ENCODE measurements at places on chromosomes 5 and 9.

DNA sequence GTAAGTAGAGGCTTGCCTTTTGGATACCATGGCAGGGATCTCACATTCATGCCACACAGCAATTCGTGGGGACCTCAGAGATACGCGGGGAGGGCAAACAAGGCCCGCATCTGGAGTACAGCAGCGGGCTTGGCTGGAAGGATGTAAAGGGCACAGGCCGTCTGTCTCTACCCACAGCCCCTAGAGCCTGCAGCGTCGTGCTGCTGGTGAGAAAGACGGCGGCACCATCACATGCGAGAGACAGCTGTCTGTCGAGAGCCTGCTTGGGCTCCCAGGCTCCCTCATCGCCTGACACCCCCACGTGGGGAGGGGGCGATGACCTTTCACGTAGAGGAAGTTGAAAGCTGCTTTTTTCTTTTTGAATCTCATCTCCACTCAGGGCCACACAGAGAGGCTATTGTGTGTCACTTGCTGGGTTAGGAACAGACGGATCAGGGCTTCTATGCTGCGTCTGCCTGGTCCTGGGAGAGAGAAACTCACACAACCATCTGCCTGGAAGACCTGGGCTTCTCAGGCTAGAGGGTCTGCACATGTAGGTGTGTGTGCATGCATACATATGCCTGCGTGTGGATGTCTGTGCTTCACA is 134.6 kb upstream of the PPP1R26 start:
- no peak for DNase-seq

DNA sequence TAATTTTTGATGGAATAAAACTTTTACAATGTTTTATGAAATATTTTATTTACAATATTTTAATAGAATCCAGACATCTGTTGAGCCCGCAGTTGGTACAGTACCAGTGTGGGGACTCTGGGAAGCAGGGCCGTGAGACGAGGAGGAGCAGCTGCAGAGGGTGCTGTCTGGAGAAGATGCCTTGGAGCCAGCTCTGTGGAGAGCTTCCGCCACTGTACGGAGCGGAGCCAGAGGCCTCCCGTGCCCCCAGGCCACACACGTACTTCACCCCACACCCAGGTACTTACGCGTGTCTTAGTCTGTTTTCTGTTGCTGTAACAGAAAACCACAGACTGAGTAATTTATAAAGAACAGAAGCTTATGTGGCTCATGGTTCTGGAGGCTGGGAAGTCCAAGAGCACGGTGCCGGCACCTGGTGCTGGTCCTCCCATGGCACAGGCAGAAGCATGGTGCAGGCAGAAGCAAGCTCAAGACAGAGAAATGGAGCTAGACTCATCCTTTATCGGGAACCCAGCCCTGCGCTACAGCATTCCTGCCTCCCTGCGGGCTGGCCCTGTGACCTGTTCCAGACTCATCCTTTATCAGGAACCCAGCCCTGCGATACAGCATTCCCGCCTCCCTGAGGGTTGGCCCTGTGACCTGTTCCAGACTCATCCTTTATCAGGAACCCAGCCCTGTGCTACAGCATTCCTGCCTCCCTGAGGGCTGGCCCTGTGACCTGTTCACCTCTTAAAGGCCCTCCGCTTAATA is 23.3 kb downstream of the CEP72 start:
- DNase-seq = no peak

DNA sequence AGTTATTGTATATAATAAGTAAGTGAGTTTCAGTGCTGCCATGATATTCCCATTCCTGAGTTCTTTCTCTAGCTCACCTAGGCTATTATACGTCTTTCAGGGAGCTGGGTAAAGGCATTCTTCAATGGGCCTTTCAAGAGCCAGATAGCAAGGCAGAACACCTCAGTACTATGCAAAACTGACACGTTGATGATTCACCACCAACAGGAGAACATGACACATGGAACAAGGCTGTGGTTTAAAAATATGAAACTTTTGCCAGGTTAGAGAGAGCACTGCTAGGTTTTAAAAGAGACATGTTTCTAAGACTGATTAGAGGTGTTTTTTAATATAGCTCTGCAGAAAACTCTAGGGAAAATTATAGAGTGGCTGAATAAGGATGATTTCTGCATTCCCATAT is 95.9 kb downstream of the UGCG start:
- DNase-seq = peak; percentile 88

- no peak for DNase-seq
Observed at GRCh38 chr9:120904061-120904977, 22.3 kb downstream of the TRAF1 start.

DNA sequence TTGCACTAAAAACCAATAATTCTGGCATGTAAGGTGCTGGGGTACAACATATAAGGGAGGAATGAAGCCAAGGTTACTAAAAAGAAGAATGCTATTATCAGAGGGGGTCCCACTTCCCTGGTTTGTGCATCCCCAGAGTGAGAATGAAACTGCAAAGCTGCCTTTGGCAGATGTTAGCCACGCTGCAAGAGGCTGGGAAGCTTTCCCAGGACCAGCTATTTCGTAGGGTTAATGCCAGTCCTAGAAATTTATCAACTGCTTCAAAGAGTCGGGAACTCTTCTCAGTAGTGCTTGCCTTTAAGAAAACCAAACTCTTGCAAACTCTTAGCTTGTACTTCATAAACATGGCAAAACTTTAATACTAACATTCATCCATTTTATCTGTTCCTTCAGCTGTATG is 87.5 kb upstream of the NR5A1 start:
- DNase-seq = no peak

DNA sequence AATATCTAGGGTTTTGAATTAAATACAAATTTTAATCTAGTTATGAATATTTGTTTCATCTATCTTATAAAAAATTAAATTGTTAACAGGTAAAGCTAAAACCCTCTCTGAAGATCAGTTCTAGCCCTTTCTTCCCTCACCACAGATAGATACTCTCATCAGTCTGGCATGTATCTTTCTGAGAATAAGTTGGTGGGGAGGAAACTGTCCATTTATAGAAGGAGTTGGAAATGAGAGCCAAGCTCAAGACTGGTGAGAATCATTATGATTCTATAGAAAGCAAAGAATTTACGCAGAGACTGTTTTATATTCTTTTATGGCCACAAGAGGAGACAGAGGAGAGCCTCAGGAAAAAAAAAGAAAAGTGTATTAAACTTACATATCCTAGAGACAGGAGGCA is 59.0 kb downstream of the STARD4 start:
- peak; percentile 9 for DNase-seq

DNA sequence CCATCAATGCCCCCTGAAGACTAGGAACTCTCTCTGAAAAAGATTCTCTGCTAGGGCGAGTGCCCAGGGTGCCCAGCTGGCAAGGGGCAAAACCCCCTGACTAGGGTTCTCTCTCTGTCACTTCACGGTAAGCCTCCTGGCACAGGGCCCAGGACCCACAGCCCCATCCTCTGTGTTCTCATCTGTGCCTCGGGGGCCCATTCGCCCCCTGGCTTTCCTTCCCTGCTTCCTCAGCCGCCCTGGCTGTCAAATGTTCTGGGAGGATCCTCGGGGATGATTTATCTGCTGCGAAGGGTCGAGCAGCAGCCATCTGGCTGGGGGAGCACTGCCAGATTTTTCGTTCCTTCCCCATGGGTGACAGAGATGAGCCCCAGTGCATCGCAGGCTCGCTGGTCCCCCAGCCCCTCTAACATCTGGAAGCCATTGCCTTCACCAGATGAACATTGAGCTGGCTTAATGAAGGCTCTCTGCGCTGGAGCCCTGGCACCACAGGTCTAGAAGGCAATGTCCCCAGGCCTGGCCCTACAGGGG is 24.2 kb downstream of the HMCN2 start:
- DNase-seq = no peak

DNA sequence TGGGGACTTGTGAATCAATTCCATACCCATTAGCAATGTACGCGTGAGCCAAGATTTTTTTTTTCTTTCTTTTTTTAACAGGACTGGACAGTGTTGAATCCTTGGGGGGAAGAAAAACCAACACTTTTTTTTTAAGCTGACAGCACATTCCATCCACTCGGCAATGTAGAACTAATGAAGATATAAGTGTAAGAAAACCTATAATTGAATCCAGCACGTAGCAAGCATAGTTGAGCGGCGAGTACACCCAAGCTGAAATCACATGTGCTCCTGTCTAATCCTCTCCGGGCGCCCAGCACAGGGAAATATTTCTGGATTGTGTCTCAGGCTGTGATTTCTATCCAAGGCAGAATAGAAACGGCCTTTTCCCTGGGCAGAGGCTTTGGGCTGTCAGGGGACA is 118.2 kb downstream of the BOD1 start:
- DNase-seq = peak; percentile 31

- DNase-seq = peak; percentile 19
Observed at GRCh38 chr9:69573651-69574050, 98.5 kb downstream of the APBA1 start.

- no peak for DNase-seq
Observed at GRCh38 chr5:56648460-56649034, 166.8 kb upstream of the MAP3K1 start.

DNA sequence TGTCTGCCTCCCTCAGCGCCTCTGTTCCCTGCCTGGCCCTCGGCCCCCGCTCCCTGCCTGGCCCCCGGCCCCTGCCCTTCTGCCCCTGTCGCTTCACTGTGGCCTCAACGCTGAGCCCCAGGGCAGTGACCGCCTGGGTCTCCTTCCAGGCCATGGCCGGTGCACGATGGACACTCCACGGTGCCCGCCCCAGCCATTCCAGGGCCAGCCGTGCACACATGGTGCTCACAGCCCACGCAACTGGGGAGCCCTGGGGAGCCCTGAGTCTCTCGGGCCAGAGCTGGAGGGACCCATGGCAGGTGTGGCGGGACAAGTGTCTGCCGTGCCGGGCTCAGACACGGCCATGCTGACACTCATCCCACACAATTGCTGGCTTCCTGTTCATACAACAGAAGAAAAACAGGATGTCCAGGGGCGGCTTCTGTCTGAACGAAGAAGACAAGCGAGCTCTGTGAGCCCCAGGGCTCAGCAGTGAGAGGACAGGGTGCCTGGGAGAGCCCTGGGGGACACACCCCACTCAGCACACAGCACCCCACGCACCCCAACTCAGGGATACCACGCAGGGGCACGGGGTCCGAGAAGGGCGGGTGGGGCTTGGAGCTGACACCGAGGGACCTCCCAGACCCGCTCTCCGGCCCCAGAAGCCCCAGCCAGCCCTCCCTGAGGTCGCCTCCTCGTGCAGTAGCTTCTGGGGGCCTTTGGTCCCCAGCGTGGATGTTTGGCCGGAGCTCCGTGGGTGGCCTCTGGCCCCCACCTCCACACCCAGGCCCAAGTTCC is 35.7 kb downstream of the EXD3 start:
- DNase-seq = no peak

DNA sequence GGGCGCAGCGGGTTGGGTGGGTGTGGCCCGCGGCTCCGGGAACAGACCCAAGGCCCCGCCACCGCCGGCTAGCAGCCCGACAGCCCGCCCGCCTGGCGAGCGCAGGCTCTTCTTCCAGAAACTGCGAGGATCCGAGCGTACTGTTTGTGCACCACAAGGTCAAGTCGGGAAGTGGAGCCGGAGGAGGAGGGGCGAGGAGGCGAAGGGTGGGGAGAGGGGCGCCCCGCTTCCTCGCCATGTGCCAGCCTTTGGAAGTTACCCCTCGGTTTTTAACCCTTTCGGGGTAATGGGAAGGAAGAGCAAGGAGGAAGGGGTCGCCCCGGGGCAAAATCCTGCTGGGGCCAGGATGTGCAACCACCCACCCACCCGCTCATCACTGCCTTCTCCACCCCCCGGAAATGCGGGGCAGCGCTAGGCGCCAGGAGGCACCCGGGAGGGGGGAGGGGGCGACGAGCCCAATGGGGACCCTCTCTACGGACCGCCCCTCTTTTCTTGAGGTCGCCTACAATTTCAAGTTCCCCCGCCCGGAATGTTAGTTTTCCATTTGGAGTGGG is 1.1 kb upstream of the JADE2 start:
- peak; percentile 83 for DNase-seq

- DNase-seq = no peak
Observed at GRCh38 chr5:30809933-30810332, 383.6 kb upstream of the CDH6 start.

- DNase-seq = no peak
Observed at GRCh38 chr9:118954857-118955256, 414.4 kb downstream of the BRINP1 start.
